ENCODE measurements at places on chromosomes 16 and 17.

DNA sequence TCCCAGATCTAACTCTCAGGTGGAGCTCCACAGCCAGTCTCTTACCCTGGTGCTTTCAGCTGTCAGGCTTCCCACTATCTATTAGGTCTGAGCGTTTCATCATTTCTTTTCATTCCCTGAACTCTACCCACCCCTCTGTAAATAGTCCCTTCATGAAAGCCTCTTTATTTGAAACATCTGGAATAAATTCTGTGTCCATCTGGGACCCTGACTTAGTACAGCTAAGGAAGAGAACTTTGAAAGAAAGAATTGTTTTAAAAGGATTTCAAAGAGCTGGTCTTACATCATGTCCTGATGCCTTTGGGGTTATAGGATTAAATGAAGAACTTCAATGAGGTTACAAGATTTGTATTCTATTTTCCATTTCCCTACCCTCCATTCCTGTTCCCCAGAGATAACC, 388.5 kb upstream of the CA10 start:
- DNase-seq: no peak

GRCh38 chr16:49527611-49528010, 154.0 kb downstream of the C16orf78 start:
- DNase-seq: no peak

- DNase-seq: no peak
These were observed 86.3 kb upstream of the TOM1L1 start for GRCh38 chr17:54814371-54814770.

- DNase-seq: no peak
These were observed 10.0 kb downstream of the SLC46A1 start for GRCh38 chr17:28395968-28396367.

DNA sequence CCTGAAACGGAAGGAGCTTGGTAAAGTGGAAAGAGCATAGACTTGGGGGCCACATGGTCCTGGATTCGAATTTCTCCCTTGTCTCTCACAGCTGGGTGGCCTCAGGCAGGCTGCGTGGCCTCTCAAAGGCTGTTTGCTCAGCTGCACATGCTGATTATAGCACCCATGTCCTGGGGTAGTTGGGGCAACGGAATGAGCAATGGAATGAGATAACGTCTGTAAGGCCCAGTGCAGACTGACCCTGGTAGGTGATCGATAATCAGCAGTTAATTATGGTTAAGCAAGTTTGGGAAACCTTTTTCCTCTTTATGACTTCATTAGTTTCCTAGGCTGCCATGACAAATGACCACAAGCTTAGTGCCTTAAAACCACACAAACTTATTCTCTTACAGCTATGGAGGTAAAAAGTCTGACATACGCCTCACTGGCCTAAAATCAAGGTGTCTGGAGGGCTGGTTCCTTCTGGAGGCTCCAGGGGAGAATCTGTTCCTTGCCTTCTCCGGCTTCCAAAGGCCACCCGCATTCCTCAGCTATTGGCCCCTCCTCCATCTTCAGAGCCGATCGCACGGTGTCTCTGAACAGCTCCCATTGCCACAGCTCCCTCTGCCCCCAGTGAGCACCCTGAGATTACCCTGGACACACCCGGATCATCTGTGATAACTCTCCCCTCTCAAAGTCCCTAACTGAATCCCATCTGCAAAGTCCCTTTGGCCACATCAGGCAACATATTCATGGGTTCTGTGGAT, 294.9 kb upstream of the FOXF1 start:
- no peak for DNase-seq

DNA sequence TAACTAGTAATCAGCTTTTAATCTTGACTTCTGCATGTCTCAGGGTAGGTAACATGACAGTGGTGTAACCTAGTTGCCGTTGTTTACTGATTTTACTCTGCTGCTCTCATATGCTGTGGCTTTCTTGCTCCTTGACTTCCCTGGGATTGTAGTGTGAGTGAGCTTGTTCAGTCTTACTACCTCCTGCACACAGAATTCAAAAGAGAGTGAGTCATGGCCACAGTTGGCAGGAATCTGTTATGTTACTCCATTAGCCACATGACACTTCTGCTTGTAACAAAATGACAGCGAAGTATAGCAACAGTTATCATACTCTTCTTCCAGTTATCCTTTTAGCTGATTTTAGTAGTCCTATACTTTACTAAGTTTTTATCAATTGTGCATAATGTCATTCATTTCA, 18.8 kb downstream of the TNRC6A start:
- DNase-seq: no peak

DNA sequence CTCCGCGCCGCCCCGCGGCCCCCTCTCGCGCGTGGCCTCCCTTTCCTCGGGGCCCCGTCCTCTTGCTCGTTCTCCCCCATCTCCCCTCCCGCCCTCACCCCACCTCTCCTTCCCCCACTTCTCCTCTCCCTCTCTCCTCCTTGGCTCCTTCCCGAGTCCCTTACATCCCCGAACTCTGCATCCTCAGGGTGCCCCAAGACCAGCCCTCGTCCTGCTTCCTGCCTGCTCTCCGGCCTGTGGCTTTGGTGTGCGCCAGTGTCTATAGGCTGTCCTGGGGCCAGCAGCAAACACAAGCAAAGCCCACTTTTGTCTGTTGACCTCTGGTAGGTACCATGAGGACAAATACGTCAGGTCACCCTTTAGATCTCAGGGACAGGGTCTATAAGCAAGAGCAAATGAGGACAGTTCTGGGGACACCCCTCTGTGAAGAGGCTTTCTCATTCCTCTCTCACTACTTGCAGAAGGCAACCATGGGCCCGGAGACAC, 284 bp upstream of the COPZ2 start:
- no peak for DNase-seq

DNA sequence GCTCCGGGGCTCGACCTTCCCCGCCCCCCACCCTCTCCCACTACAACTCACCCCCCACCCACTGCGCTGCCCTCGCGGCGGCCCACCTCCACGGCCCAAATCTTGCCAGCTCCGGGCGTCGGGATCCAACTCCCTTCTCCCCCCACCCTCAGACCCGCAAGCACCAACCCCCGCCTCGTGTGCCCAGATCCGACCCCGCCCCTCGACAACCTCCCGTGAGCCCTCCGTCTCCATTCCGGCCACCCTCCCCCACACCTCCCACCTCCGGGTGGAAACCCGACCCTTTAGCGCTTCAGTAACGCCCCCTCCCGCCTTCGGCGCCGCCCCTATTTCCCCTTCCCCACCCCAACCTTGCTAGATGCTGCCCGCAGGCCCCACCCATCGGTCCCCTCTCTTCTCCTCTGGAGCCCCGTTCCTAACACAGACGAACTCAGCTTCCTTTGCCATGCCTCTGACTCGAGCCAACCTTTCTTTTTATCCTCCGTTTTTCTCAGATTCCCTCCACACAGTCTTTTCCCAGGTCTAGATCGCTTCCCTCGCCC, 717 bp downstream of the UBE2Z start:
- peak; percentile 70 for DNase-seq

GRCh38 chr17:57597531-57598453, 147.3 kb downstream of the CCDC182 start:
- DNase-seq: peak; percentile 33
